ENCODE measurements at places on chromosomes 16 and 17.

DNA sequence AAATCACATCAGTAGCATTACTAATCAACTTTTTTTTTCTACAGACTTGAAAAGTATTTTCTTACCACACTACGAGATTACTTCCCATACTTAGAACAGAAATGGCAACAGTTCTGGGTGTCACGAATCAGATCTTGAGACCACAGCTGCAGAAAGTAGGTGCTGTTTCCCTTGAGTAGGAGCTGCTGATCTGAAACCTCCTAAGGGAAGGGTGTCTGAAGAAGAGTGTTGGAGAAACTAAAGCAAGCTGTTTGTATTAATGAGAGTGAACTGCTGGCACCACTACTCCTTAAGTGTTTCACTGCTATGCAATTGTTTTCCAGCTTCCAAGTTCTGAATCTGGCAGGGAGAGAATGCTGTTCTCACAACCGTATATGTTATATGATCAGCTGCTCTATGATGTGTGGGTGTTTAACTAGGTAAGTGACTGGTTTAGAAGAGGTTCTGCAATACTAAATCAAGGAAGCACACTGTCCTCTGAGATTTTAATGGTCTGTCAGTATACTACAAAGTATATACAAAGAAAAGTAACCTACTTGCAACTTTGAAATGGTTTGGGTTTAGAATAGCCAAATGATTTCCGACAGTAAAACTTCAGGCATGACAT, 3.3 kb downstream of the ZNF652 start:
- no peak for DNase-seq

DNA sequence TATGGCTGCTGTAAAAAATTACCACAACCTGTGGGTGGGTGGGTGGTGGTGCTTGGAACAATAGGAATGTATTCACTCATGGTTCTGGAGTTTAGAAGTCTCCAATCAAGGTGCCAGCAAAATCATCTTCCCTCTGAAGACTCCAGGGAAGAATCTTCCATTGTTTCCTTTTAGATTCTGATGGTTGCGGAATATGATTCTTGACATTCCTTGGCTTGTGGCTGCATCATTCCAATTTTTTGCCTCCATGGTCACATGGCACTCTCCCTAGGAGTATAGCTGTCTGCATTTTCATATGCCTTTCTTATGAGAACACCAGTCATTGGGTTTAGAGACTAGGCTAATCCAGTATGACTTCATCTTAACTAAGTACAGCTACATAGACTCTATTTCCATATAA, 401.0 kb downstream of the HS3ST3B1 start:
- DNase-seq, result no peak

DNA sequence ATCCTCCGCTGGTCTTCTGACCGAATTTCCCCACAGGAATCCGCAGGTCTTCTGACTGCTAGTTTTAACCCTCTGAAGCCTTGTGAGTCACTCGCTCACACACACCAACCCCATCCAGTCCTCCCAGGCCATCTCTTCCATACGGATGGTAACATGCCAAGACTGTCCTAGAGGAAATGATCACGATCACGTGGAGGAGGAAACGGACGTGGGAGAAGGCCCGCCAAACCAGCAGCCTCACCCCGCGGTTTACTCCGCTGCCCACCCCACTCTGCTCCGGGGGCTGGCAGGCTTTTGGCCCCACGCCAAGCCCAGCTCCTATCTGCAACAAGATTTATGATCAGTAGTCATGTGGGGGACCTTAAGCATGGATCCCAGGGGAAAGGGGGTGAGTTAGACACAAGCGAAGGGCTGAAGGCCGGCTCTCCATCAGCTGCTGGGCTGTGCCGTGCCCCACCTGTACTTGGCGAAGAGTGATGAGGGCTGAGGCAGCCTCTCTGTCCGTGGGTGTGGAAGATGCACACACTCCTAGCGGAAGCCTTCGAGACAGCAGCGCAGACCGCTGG, 1.5 kb upstream of the FAAP100 start:
- no peak for DNase-seq

DNA sequence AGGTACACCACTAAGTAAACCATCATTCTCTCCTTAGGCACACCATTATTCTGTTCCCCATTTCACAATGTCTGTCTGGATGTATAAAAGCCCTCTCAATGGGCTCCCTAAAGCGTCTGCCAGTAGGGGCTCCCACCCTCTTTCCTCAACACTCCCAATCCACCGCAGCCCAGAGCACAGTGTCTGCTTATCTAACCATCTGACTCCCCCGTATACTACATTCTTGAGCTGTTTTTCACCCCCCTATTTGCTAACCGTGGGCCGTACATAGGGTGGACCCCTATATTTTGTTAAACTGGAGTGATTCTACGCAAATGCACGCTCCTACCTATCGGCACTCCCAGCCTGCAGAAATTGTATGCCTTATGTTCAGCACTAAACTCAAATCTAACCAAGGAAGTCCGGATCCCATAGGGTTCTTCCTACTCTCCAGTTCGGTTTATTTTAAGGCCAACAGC, 685 bp upstream of the PSMD3 start:
- no peak for DNase-seq

DNA sequence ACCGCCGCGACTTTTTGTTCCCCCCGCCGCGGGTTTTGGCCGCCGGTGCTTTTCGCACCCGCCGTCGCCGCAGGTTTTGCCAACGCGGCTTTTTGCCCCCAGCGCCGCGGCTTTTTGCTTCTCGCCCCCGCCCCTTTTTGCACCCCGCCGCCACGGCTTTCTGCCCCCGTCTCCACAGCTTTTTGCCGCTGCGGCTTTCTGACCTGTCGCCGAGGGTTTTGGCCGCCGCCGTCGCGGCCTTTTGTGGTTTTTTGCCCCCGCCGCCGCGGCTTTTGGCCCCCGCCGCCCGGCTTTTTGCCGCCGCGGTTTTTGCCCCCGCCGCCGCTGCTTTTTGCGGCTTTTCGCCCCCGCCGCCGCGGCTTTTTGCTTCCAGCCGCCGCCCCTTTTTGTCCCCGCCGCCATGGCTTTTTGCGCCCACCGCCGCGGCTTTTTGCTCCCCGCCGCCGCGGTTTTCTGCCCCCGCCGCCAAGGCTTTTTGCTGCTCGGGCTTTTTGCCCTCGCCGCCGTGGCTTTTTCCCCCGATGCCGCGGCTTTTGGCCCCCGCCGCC, 151.1 kb downstream of the KCNJ18 start:
- DNase-seq, result no peak

DNA sequence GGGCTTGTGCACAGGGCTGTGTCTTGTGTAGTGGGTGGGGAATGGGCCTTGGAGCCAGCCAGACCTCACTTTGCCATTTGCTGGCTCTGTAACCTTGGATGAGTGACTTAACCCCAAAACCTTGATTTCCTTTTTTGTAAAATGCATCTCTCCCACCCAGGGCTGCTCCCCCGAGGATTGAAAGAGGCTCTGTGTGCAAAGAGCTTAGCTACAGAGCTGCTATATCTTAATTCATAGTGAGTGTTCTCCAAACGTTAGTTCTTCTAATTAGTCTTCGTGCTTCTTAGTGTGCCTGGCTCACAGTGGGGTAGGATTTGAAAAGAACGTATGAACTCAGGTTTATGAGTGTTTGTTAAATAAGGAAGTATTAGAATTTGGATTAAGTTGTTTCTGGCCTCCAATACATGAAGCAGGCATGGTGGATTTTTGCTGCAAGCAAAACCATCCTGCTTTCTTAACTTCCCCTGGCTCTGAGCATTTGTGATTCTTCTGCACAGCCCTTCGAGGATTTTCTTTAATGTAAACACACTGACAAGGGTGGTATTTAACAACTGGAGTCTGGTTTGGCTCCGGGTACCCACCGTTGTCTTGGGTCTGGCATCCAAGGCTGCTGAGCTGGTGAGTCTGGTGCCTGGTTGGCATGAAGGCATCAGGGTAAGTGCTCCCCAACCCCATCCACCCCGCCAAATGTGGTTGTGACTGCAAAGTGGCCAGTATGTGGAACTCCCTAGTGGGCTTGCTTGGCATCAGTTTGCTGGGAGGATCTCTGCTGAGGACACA, 29.7 kb downstream of the KSR1 start:
- no peak for DNase-seq
